Activated CD4-positive, alpha-beta T cell treated with anti-CD3 and anti-CD28 coated beads for 48 hours (primary cell): ENCODE measurements at places on chromosomes 1 and 21.

DNA sequence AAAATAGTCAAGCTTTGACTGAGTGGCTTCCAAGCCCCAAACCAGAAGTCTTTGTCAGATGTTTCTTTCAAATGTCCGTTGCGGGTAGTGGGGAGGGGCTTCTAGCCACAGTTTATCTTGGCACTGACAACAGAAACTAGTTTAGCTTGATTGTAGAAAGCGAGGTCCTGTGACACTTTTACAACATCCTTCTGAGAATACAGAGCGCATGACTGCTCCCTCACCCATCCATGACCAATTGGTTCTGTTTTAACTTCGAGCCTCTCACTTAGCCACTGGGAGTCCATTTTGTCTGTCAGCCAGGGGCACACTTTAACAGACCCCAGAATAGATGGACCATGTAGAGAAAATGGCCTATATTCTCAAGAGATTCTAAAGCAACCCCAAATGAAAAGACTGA is 199.2 kb upstream of the ST6GALNAC5 start:
- no peak for DNase-seq

- no peak for DNase-seq
Measured at GRCh38 chr1:22582661-22583635, 19.7 kb downstream of the EPHA8 start.

- DNase-seq: no peak
Measured at GRCh38 chr1:81409262-81409661, 391.5 kb upstream of the ADGRL2 start.

DNA sequence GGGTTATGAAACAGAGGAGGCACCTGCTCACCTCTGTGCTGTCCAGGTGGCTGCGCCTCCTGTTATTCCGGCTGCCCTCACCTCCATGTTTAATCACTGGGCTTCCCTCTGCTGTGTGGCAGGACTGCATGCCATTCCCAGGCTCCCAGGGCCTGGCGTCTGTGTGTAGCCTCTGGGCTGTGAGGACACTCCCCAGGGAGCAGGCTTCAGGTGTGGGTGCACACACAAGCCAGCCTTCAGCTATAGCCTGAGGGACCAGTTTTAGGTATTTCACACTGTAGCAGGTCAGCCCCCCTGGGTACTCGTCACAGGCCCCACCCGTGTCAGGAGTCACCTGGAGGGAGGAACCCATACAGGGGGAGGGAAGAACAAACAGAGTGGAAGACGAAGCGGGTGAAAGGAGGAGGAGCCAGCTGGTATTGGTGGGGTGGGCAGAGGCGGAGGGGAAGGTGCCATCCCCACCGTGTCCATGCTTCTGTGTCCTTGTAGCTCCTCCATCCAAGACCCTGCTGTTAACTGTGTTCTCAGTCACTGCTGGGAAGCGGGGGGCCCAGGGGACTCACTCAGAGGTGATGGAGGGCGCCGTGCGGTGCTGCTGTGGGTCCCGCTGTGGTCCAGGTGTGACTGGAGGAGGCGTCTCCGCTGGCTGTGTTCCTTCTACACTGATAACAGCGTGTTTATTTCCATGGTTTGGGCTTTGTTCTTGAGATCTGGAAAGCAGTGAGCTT is 158.6 kb downstream of the PGBD5 start:
- DNase-seq: no peak

- DNase-seq: peak; percentile 34
Measured at GRCh38 chr1:43270421-43271095, 775 bp downstream of the TMEM125 start.

DNA sequence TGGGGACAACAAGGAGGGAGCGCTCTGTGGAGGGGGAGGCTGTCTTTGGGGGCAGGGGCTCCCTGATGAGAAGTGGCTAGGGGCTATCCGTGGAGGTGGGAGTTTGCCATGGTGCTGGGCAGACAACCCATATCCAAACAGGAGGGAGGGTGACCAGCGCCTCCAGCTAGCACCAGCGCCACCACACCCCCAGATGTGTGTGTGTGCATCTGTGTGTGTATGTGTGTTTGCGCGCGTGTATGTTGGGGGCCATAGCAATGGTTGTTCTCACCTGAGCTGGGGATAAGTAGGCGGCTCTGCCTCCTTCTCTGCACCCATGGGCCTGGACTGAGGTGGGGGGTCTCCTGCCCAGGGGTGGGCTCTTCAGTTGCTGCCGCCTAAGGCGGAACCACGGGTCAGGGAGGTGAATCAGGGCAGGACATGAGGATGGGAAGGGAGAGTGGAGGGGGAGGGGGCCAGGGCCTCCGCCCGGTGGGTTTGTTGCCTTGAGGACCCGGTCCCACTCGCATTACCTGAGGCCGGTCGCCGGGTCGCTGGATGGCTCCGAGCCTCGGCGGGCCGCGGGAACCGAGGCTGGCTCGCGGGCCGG is 345 bp downstream of the HPCAL4 start:
- DNase-seq: no peak

DNA sequence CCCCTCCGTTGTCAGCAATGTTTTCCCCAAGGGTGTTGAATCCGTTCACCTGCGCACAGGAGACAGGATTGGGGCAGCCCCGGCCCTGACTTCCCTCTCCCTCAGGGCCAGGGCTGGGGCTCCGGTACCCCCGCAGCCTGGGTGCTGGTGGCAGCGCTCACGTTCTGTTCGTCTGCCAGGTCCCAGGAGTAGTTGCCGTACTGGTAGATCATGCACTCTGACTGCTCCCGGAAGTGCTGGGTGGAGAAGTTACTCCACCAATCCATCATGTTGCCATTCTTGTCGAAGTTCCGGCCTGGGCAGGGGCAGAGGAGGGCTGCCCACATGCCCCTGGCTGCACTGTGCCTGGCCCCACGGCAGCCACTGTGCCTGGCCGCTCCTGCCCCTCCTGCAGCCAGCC is 6.1 kb downstream of the PRXL2B start:
- no peak for DNase-seq

DNA sequence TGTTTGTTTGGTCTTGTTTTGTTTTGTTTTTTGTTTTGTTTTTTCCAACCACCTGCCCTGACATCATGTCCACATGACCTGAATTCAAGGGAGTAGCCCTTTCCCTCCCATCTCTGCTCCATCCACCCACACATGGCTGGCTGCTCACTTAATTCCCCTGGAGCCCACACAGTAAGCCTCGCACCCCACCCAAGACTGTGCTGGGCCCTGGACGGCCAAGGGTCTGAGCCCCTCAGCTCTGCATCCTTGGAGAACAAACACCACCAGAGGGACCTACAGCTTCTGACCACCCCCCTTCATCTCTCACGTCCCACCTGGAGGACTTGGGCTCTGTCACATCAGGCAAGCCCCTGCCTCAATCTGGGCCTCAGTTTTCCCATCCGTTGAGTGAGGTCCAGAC is 39.1 kb downstream of the MATN1 start:
- DNase-seq: no peak
